ENCODE measurements at places on chromosomes 7 and 10.

DNA sequence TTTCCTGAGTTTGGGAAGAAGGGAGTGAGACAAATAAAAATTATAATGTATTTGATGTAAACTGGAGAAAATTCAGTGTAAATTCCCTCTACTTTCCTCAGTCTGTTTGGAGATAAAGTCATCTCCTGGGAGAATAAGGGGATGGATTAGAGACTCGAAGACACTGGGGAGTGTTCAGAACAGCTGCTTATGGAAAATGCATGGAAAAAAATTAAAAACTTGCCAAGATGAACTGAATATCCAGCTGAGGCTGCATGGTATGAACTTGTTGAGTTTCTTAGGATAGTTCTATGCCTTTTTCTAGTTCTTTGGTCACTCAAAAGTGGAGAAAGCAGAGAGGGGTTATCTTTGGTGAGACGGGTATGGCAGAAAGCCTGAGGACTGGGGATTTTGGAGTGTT lies 210.5 kb downstream of the BICC1 start:
- DNase-seq = no peak

DNA sequence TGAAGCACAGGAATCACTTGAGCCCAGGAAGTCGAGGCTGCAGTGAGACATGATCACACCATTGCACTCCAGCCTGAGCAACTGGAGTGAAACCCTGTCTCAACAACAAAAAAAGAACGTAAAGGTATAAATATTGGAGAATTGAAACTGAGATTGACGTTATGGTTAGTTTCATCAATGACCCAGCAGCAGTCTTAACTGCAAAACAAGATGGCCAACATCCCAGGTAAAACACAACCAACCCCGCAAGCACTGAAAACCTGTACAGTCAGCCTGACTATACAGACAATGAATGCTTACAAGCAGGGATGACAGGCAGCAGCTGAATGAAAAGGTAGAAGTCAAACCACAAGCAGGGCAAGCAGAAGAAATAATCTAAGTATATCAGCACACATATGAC lies 34.7 kb downstream of the WAPL start:
- no peak for DNase-seq

DNA sequence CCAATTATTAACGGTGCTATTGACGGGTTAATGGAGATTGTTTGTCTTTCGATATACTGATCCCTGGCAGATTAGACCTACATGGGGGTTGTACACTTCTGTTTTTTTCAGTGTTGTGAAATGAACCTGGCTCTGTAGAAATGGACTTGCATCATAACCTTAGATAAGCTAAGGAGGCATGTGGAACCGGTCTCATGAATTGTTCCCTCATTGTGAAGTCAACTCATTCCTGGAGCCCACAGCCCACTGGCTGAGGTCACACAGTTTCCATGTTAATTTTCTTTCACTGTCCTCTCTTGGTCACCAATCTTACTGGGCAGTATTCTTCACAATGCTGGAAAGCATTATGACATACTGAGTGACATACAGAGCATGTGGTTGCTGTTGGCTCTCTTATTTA lies 202.8 kb downstream of the BMPER start:
- no peak for DNase-seq

DNA sequence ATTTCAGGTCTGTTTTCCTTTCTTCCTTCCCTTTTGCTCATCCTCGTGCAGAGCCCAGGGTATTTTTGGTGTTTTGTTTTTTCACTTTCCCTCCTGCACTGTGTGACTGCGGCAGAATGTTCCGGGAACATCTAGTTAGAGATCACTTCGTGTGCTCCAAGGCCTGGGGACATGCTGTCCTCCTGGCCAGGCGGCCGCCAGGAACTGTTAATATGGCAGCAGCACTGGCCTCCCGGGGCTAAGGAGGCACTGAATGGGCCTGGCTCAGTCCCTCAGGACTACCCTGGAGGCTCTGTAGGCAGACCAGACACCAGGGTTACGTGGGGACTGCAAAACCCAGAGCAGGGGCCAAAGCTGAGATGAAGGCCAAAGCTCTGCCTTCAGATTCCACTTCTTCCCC lies 43.1 kb upstream of the TCF7L2 start:
- no peak for DNase-seq

- peak; percentile 36 for DNase-seq
These were observed 45.2 kb upstream of the MSMB start for GRCh38 chr10:46091080-46091827.

- no peak for DNase-seq
These were observed 15.9 kb downstream of the ZNF3 start for GRCh38 chr7:100065452-100066186.

DNA sequence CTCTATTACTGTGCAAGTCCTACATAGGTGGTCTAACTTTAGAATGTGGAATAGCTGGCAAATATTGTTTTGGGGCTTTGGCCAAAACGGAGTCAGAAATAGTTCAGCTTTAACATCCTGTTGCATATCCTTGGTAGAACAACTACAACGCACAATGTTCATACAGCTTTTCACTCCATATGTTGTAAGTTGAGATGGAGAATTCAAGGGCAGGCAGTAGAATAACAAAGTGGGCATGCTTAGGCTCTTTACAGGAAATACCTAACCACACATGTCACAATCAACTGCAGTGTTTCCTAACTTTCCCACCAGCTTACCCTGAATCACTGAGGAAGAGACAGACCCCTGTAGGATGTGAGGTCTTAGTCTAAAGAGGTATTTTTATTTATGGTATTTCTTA lies 122.3 kb downstream of the PPP1R3A start:
- no peak for DNase-seq

- no peak for DNase-seq
These were observed 81.9 kb downstream of the AOAH start for GRCh38 chr7:36642414-36642813.

DNA sequence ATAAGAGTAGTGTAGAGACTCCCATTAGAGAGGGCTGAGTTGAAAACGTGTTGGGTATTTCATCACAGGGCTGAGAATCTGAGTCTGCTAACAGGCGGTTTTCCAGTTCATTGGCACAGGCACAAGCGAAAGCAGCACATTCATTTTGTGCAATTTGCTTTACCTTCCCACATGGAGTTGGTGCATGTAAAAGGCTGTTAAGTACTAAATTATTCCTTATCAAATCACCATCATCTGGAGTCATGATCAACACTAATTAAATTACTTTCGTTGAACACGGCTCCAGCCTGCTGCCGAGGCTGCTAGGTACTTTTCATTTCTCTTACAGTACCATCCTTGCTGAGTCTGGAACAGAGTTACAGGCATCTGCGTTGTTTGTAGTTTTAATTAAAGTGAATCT lies 43.8 kb downstream of the ETV1 start:
- no peak for DNase-seq

DNA sequence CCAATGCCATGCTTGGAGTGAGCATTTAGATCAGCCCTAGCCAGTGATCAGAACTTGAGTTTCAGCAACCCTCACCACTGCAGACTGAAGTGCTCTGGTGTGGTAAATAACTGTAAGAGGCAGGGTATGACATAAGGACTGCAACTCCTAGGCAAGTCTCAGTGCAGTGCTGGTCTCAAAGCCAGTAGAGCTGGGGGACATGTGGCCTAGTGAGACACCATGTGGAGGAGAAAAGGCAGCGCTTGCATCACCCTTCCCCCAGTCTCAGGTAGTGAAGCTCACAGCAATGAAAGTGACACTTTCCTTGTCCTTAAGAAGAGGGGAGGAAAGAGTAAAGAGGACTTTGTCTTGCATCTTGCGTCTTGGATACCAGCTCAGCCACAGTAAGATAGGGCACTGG lies 386.8 kb upstream of the POT1 start:
- no peak for DNase-seq

- DNase-seq = no peak
These were observed 56.1 kb downstream of the AGMO start for GRCh38 chr7:15505761-15506160.

DNA sequence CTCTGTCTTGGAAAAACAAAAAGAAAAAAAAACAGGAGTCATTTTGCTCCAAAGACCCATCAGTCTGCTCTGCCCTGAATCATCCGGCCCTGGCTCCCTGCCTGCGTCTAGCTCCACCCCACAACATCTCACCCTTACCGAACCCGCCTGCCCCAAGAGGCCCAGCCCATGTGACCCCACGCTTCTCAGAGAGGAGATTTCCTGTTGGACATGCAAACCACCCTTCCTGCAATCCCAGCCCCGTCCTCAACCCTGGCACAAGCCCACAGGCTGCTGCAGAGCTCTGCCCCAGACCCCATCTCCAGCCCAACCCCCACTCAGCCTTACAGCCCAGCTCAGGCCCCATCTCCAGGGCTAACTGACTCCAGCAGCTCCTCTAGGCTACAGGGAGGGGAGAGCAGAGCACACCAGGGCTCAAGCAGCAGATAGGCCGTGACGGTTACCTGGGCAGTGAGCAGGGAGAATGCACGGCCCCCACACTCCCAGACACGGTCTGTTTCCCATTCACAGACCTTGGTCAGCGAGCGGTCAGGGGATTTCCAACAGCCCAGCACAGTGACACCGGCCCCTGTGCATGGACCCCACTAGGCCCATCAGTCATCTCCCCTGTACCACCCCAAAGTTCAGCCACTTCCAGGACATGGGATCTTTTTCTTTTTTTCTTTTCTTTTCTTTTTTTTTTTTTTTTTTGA lies 69.9 kb upstream of the GTF2I start:
- no peak for DNase-seq

GRCh38 chr10:11838298-11838852 lies 15.2 kb downstream of the PROSER2 start:
- no peak for DNase-seq

- DNase-seq = no peak
These were observed 362.4 kb upstream of the ZNF32 start for GRCh38 chr10:44010873-44011602.

- DNase-seq = no peak
These were observed 620.9 kb downstream of the TNS3 start for GRCh38 chr7:46960970-46961369.

GRCh38 chr7:2719007-2719406 lies 31.0 kb downstream of the AMZ1 start:
- DNase-seq = peak; percentile 57

DNA sequence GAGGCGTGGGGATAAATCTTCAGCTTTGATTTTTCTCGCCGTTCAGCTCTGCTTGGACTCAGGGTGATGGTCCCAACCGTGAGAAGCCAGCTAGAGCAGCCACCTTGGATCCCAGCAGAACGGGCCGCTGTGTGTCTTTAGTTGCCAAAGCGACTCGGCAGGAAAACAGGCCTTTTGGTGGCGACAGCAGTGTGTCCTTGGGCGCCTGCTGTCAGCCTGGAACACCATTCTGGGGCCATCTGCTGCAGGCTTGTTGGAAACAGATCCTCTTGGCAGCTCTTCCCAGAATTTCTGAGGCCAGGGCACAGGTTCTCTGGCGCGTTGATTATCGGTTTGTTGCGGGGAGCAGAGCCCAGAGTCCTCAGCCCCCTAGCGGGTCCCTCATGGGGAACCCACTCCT lies 97.6 kb downstream of the CUX1 start:
- no peak for DNase-seq

DNA sequence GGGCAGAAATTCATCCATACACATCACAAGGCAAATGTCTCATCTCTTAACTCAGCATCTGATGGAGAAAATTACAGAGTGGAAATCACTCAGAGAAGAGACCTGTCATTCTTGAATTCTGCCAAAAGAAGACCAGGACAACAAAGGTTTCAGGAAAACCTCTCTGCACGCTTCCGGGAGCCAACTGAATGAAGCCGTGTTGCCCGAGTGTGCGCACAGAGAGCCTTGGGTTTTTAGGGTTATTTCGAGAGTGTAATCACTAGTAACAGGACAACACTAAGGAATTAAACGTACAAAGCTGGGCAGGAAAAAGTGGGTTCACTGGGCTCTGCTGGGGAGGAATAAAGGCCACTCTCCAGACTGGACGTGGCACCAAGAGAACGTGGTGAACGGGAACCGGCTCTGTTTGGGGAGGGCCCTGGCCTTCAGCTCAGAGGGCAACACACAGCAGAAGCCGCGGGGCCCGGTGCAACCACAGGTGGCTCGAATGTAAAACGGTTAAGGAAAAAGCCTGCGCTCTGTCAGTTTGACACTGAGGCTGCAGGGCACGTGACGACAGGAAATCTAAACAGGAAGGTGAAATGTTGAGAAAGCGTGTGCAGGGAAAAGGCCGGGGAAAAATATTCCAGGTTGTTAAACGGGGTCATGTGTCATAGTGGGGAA lies 331.5 kb downstream of the DNAJB6 start:
- DNase-seq = no peak

DNA sequence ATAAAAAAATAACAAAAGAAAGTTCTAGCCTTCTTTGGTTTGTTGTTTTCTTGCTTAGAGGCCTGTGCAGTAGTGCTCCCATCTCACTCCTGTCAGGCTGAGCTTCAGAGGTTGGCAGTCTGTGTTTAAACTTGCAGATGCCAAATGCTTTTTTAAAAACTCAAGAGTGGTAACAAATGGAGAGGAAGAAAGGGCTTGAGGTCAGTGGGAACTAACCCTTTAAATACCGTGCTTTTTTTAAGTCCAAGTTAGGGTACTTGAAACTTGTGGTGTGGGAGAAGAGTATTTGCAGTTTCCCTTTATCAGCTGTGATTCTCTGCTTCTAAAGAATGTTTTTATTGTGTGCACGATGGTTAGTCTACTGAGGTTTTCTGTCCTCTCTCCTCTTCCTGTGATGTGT lies 29.4 kb downstream of the ZRANB1 start:
- DNase-seq = no peak

GRCh38 chr10:34526758-34527730 lies 288.1 kb downstream of the PARD3 start:
- DNase-seq = no peak

DNA sequence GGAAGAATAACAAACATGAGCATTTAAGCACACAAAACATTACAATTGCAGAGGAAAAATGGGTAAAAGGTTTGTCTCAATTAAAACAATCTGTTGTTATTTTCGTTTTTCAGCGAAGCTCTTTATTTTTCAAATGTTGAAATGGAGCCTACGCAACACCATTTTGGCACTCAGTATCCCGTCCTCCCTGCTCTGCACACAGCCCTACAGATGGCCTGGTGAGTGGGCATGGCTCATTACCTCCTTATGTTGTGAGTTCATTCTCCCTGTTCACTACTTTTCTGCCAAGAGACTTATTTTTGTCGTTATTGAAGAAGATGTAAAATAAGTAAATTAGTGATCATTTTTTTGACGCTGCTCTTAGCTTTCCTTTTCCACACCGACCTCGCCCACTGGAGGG lies 167.8 kb upstream of the CXCL12 start:
- no peak for DNase-seq

DNA sequence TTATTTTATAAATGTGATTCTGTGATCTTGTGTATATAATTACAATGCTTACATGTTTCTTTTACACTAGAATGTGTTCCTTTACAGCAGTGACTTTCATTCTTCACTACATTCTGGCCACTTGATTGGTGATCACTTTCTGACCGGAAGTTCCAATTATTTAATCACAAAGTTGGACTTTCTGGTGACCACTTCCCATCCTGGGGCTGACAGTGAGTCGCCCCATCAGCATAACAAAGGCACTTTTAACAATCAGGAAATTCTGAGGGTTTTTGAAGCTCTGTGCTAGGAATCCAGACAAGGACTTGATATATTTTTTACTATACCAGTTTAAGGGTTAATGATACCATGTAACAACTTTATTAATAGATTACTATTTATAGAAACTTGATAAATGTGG lies 282.3 kb upstream of the KAT6B start:
- DNase-seq = no peak

GRCh38 chr10:1177936-1178335 lies 121.8 kb downstream of the WDR37 start:
- DNase-seq = no peak
